ENCODE measurements at places on chromosomes 13 and 19. TPM values are rescaled to one million over a fixed set of nuclear protein-coding genes. Genes with fewer than 3 reads are reported as not detected.

Gene GAS6
- 165 TPM for total RNA-seq

DNA sequence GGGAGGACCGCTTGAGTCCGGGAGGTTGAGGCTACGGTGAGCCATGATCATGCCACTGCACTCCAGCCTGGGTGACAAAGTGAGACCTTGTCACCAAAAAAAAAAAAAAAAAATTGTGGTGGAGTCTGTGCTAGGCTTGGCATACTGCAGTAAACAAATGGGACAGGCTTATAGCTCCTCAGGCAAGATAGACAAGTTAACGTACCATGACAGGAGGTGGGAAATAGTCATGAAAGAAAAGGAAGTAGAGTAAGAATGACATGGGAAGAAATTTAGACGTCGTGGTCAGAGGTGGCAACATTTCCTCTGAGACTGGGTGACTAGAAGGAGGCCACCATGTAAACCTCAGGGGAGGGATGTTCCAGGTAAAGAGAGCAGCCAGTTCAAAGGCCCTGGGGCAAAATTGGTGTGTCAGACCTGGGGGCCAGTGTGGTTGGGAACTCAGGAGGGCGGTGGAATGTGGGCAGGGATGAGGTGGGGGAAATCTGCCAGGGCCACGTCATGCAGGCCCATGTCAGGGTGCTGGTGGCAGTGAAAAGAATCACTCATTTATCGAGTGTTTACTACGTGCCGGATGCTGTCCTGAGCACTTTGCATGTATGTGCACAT lies 5.6 kb downstream of the SNRPA start:
- DNase-seq: no peak

GRCh38 chr19:51546650-51547396 lies 15.4 kb upstream of the SIGLEC6 start:
- DNase-seq: peak; percentile 95

Gene ZNF383
- 5.3 TPM for total RNA-seq

Gene KRTDAP
- not detected for total RNA-seq

Gene TEKTIP1
- not detected for total RNA-seq

Gene PLIN4
- 0.12 TPM for total RNA-seq

- DNase-seq: no peak
These were observed 7.8 kb downstream of the THOP1 start for GRCh38 chr19:2793126-2793525.

Gene ZNF888
- total RNA-seq: 2.1 TPM

DNA sequence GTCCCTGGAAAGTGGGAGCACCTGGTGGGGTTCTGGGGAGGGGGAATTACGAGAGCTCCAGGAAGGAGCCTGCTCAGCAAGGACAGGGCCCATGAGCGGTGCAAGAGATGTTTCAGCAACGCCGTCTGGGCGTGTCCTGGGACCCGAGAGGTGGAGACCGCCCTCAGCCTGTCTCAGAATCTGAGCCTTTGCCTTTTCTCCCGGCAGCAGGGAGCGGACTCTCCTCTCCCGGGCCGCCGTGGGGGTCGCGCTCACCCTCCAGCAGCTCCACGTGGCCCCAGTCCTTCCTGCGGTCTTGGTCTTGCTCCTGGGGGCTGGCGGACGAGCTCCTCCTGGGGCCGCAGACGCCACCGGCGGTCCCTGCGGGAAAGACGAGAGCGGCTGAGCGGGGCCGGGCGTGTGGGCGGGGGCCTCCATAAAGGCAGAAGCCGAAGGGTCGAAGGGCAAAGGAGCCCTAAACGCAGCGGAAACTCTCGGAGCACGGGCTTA lies 714 bp downstream of the POLRMT start:
- no peak for DNase-seq

- DNase-seq: no peak
These were observed 69.2 kb downstream of the DIAPH3 start for GRCh38 chr13:60094385-60095088.

Gene ZNF83
- total RNA-seq: 31.3 TPM

GRCh38 chr13:28718543-28719226 lies at the start of gene SLC46A3:
SLC46A3 (minus strand) TSS chr13:28718970; CDS start chr13:28717998, 972 bp downstream.
- no peak for DNase-seq

DNA sequence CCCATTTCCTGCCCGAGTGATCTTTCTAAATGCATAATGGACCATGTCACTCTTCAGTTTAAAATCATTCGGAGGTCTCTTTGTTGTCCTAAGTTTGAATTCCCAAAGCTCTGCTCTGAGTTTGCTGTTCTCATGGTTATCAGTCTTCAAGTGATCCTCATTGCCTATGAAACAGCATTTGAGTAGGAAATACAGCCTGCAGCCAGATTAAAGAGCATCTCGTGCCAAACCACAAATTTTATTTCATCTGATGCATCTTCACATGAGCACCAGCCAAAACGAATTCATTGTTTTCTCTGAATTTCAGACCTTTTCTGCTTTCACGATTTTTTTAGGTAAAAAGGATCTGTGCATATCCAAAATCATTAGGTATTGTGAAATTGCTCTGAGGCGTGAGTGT lies 299.6 kb downstream of the TDRD3 start:
- DNase-seq: no peak

Gene COL5A3
- total RNA-seq: 2.6 TPM

GRCh38 chr19:14758816-14759215 lies 19.5 kb downstream of the ADGRE2 start:
- no peak for DNase-seq

Gene RGS9BP
- total RNA-seq: 0.29 TPM

Gene KLK15
- total RNA-seq: not detected

DNA sequence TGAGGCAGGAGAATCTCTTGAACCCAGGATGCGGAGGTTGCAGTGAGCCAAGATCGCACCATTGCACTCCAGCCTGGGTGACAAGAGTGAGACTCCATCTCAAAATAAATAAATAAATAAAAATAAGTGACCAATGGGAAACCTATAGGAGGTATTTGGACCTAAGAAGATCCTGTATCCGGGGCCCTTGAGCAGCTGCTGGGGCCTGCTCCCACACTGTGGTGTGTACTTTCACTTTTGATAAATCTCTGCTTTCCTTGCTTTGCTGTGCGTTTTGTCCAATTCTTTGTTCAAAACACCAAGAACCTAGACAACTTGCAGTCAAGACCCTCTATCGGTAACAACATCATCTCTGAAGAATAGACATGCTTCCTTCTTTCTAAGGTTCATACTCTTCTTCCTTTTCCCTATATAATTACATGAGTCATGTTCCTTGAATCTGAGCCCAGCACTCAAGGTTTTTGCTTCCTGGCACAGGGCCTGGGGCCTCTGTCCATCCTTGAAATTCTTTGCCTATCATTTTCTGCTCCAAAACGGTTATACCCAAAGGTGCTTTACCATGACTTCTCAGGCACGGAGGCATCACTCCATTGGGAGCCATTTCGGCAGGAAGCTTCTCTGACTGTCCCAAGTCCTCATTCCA lies 14.2 kb upstream of the PNMA8C start:
- DNase-seq: no peak

GRCh38 chr13:41706152-41706551 lies 248.8 kb downstream of the RGCC start:
- DNase-seq: no peak

GRCh38 chr19:18610556-18611326 lies 1.9 kb upstream of the TMEM59L start:
- DNase-seq: no peak

- no peak for DNase-seq
These were observed 39.3 kb downstream of the CEBPG start for GRCh38 chr19:33412601-33413425.

- DNase-seq: no peak
These were observed 42.3 kb downstream of the USPL1 start for GRCh38 chr13:30659980-30660379.

Gene YJEFN3
- total RNA-seq: not detected

DNA sequence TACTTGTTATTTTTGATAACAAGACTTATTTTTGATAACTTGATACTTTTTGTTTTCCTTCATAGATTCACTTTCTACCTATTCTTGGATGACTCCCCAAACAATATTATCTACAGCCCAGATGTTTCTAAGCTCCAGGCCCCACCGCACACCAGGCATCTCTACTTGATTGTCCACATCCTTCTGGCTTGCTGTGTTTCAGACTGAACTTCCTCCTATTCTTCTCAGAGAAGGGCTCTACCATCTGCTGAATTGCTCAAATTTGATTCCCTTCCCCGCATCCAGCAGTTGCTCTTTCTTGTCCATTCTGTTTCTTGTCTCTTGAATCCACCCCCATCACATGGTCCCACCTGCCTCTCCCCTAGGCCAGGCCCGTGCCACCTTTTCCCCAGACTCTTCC lies 13.0 kb downstream of the NUDT15 start:
- DNase-seq: no peak

DNA sequence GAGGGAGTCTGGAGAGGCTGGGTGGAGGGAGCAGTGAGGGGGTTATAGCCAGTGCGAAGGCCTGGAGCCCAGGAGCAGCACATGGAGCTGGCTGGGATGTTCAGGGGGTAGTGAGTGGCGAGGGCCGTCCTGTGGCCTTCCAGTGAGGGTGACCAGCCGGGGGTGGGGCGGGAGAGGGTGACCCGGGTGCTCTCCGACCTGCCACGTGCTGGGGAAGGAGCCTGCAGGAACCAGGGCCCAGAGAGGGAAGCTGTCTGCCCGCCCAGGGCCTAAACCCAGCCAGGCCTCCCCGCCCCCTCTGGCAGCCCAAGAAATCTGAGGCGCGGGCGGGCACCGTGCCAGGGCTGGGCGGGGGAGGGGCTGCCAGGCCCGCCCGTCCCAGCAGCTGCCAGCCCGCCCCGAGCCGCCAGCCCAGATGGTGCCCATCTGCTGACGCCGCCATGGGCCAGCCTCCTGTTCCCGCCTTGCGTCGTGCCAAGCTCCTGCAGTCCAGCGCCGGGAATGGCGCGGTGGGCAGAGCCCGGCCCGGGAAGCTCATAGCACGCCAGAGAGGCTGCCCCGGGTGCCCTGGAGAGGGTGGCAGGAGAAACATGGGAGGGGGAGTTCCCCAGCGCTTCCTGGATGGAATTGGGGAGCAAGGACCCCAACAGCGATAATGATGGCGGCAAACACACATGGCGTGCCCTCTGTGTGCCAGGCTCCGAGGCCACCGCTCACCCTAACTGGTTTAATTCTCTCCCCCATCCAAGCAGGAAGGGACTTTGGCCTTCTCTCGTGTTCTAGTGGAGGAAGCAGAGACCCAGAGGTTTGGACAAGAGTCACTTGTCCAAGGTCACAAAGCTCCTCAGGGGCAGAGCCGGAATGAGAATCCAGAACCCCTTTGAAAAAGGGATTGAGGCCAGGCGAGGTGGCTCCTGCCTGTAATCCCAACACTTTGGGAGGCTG lies 21.5 kb downstream of the NFIC start:
- DNase-seq: no peak

GRCh38 chr19:1980091-1980808 lies 35.3 kb downstream of the BTBD2 start:
- DNase-seq: no peak

Gene HIPK4
- not detected for total RNA-seq

Gene CADM4
- 8.3 TPM for total RNA-seq

Gene HCST
- total RNA-seq: not detected

- no peak for DNase-seq
These were observed 36.8 kb downstream of the UFM1 start for GRCh38 chr13:38386421-38386820.

Gene ZNF568
- 5.3 TPM for total RNA-seq

- DNase-seq: no peak
These were observed 1.5 kb upstream of the OBI1 start for GRCh38 chr13:78660495-78660857.

DNA sequence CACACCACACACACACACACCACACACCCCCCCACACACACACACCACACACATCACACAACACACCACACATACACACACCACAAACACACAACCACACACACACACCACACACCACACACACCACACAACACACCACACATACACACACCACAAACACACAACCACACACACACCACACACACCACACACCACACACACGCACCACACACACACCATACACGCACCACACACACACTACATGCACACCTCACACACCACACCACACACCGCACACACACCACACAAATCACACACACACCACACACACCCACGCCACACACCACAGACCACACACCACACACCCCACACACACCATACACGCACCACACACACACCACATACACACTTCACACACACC lies 83.5 kb downstream of the ZNF557 start:
- no peak for DNase-seq

DNA sequence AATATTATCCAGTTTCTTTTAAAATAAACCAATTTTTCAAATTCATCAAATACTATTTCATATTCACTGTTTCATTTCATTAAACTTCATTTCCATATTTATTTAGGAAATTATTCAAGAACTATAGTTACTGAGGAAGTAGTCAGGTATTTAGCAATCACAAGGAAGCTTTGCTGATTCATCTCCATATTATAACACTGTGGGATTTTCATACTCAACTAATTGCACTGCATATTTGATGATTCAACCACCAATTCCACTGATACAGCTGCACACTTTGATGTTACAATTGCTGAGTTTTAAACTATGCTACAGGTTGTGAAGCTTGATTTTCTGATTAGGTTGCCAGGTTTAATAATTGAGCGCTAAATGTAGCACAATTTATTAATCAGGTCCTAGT lies 556.8 kb upstream of the SLITRK1 start:
- no peak for DNase-seq
